ENCODE measurements at places on chromosomes 7 and 10. TPM values are rescaled to one million over a fixed set of nuclear protein-coding genes. Genes with fewer than 3 reads are reported as not detected.

- DNase-seq, result no peak
Measured at GRCh38 chr7:28984631-28985030, 26.5 kb upstream of the TRIL start.

- no peak for DNase-seq
Measured at GRCh38 chr10:100731407-100732240, 13.8 kb upstream of the PAX2 start.

GRCh38 chr7:99392659-99393354 is 15.6 kb downstream of the PDAP1 start:
- no peak for DNase-seq

DNA sequence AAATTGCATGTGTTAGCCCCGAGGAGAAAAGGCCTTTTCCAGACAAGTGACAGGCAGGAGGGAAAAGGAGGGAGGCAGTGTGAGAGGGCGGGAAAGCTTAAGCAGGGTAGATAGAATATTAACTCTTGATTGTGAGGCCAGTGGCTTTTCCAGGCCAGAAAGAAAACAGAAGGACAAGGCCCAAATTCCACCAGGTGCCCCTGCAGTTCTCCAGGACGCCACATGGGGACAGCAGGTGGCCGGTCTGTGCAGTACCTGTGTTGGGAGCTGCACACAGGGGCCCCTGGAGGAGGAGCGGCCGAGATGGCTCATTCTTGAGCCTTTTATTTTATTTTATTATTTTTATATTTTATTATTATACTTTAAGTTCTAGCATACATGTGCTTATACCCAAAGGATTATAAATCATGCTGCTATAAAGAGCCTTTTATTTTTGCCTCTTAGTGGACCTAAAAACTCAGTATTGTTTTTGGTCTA is 141.3 kb upstream of the KLF14 start:
- no peak for DNase-seq

- DNase-seq, result no peak
Measured at GRCh38 chr7:158028290-158028941, 559.2 kb downstream of the PTPRN2 start.

DNA sequence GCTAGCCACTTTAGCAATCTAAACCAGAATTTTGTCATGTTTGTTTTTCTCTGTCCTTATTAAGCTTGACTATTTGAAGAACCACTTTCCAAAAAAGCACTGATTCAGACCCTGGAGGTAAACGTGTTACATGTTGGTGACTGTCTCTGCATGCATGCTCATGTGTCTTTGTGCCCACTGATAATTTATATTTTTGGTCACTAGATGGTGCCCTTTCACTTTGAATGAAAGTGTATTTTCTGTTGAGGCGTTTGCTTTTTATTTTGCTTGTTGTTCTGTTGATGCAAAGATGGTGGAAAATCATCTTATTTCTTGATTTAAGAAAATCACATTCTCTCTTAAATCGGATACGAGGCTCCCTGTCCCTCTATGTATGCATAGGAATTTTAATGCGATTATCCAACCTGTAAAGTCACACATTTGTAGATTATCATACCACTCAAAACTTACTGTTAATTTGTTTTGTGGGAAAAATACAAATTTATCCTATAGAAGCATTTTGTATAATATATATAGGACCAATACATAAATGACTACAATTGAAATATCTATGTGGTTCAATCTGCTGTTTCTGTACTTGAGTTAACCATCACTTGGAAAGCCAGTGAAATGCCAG is 269.3 kb downstream of the BICC1 start:
- peak; percentile 56 for DNase-seq

DNA sequence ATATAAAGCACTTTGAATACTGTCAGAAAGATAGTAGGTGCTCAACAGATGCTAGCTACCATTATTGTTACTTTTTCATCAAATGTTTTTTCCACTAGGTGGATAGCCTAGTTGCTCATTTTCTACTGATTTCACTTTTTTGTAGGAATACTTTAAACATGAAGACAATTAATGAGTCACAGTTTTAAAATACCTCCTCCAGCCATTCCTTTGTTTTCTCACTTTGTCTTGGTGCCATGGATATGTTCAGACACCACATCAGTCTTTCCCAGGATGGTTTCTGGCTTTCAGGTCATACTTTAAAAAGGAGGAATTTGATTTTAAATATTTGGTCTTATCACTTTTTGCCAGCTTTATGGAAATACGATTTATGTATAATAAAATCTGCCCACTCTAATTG is 147.1 kb upstream of the MGMT start:
- no peak for DNase-seq

- no peak for DNase-seq
Measured at GRCh38 chr7:73899731-73900142, 38.8 kb downstream of the TMEM270 start.

DNA sequence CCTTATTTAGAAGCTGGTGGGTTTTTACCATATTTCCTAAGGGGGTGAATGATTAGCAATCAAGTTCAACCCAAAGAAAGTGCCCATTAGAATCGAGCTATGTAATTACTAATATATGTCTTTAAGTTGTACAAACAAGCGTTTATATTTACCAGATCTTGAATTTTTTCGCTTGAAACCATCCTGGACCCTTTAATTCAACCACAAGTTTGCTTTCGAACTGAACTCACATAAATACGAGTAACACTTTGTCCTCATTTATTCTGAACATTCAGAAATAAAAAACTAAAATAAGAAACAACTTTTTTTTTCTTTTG is 1.5 kb downstream of the SRI start:
- no peak for DNase-seq

DNA sequence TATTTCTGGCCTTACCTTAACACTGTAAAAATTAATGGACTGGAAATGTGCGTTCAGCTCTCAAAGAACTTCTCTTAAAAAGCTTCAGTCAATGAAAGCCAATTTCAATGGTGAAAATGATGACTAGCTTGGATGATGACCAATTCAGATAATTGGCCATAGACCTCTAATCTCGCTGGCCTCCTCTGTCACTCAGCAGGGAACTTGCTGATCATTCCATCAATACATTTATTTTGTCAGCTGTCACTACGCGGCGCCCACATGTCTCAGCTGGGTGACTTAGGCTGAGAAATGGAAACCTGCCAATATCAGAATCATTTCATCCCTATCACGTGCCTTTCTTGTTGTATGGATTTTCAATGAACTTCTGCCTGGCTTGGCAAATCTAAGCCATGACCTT is 673.0 kb upstream of the AUTS2 start:
- DNase-seq, result no peak

DNA sequence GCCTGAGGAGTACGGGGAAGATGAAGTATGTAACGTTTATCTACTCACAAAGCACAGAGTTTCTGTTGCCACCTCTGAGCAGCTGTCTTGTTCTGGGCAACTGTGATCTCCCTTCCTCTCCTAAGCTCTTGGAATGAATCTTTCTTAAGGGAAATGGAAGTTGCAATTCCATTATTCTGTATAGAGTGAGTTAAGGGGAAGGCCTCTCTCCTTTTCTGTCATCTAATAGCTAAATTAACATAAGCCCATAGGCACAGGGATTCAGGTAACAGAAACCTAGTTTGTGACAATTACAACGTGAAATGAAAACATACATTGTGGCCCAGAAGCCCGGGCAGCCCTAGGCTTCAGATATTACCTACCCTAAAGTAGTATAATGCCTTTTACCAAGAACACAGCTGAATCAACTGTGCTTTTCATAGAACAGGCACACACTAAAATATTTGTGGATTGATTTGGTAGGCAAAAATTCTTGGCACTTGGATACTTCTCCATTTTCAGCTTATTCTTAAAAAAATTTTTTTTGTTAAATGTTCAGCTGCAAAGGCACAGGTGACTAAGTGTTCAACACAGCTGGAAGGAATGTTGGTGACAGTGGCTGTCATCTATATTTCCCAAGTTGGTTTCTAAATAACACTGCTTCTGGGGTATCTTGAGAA is 3.8 kb upstream of the PDCD4 start:
- no peak for DNase-seq

DNA sequence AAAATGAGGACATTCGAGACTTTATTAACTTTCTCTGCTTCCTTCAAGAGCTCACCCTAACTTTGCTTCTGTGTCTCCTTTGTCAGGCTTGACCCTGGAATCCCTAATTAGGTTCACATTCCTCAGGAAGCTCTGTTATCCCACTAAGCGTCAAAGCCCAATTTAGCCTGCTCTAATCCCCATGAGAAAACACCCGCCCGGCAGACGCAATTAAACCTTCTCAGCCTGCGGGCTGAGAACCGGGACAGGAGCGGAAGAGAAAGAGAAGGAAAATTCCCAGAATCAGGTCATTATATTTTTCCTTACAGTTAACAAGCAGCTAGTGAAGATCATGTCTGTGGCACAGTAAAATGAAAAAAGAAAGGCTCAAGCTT is 93.0 kb downstream of the TNS3 start:
- no peak for DNase-seq

- no peak for DNase-seq
Measured at GRCh38 chr10:6146921-6147320, 55.8 kb upstream of the PFKFB3 start.

DNA sequence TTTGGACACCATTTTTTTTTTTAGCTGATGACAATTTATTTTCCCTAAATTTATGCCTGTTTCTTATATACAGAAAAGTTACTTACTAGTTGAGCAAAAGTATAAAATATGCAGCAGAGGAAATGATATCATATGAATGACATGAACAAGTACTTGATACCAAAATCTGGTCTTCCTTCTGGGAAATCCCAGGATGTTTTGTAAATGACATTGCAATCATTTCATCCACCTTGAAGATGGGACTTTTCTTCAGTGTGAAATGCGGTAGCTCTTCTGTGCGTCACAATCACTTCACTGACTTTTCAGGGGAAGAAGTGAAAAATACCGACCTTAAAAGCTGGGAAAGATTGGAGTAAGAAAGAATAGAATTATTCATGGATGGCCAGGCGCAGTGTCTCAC is 23.8 kb downstream of the C1QL3 start:
- no peak for DNase-seq

GRCh38 chr7:7672545-7673239 is 32.1 kb downstream of the UMAD1 start:
- DNase-seq, result no peak

- DNase-seq, result no peak
Measured at GRCh38 chr10:123911866-123912265, 20.3 kb upstream of the CPXM2 start.

DNA sequence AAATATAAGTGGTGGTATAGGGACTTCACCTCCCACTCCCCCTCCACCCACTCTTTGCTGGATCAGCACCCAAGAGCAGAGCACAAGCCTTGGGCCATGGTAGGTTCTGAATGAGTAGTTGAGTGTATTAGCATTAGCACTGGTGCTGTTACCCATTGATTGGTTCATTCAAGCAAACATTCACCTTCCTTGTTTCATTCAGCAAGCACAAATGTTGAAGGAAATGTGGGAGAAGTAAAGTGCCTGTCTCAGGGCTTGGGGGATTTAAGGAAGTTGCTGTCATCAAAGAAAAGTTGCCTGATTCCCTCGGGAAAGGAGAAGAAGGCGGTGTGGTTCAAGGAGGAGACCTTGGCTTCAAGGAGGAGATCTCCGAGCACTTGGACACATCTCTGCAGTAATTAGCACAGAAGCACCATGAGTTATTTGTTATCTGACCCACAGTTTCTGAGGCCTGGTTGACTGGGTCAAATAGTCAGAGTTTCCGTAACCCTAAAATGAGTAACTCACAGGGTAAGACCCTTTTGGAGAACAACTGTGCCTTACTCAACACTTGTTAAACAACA is 17.3 kb downstream of the IL2RA start:
- no peak for DNase-seq

PRSS37 gene
- 0.73 TPM for polyA plus RNA-seq

TEX47 gene
- not detected for polyA plus RNA-seq

AVPI1 gene
- 4.0 TPM for polyA plus RNA-seq

GRM3 gene
- polyA plus RNA-seq, result 0.13 TPM

SGMS1 gene
- polyA plus RNA-seq, result 51.9 TPM

SPAG6 gene
- polyA plus RNA-seq, result 1.3 TPM

Measured in left kidney (tissue), 8 donors.